ENCODE measurements at places on chromosomes 13 and 19. TPM values are rescaled to one million over a fixed set of nuclear protein-coding genes. Genes with fewer than 3 reads are reported as not detected.

- no peak for DNase-seq
- H3K36me3 ChIP-seq, result no peaks in the 10 kb centered on the region
- no peaks in the 10 kb centered on the region for H3K4me1 ChIP-seq
- no peak overlapping the region for H3K27ac ChIP-seq
Measured at GRCh38 chr13:29131881-29132668, 311.9 kb downstream of the MTUS2 start.

CACNA1A gene
- total RNA-seq, result not detected

EHD2 gene
- 46.6 TPM for total RNA-seq

ZNF30 gene
- 0.82 TPM for total RNA-seq

COL5A3 gene
- total RNA-seq, result 7.2 TPM

OVOL3 gene
- total RNA-seq, result not detected

LILRA5 gene
- total RNA-seq, result 2.4 TPM

ZNF234 gene
- 2.2 TPM for total RNA-seq

Measured in gastrocnemius medialis (tissue), 4 donors.